NCI-H446 treated with DMSO at 0.1 percent for 48 hours (cell line): ENCODE measurements at places on chromosomes 2 and 18.

- DNase-seq: no peak
These were observed 231.3 kb upstream of the TANK start for GRCh38 chr2:160928854-160929301.

DNA sequence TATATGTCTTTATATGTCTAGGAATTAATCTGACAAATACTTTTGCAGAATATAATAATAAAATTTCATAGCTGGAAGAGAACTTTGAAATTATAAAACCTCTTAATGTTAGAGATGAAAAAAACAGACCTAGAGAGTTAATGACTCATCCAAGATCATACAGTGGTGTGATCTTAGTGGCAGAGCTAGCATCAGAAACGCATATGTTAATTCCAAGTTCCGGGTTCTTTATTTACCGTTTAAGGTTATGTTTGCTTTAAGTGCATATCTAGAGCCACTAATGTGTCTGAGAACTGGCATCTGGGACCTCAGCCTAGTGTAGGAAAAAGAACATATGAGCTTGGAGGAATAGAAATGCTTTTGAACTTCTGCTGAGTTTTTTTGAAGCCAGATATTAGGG lies 24.3 kb downstream of the CERS6 start:
- DNase-seq: no peak

DNA sequence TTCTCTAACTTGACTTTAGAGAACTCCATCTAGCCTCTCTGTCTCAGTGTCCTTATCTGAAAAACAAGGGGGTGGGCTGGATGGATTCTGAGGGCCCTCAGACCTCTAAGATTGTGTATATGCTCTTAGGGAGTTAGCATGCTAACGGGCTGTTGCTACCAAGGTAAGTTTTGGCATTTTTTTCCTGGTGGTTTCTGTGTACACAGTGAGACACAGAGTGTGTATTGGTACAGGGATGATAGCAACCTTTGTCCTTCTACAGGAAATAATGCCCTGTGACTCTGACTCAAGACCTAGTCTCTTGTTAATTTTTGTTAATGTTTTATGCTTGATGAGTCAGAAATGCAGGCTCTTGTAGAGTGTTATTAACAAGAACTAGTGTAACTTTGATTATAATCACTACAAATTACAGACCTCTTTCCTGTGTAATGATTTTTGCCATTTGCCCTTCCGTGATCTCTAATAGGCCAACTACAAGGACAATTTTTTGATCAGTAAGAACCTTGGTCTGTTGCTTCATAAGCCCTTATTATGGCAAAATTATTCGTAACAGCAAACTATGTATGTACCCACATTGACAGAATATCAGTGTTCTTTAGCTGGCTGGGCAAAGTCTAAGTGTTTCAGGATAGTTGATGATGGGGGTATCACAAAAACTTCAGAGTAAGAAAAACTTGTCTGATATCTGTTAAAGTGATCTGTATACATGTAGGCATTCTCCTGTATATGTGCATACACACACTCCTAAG lies 89.7 kb downstream of the SPTBN1 start:
- DNase-seq: no peak

GRCh38 chr2:176534798-176535466 lies 265.7 kb downstream of the MTX2 start:
- DNase-seq: peak; percentile 9

DNA sequence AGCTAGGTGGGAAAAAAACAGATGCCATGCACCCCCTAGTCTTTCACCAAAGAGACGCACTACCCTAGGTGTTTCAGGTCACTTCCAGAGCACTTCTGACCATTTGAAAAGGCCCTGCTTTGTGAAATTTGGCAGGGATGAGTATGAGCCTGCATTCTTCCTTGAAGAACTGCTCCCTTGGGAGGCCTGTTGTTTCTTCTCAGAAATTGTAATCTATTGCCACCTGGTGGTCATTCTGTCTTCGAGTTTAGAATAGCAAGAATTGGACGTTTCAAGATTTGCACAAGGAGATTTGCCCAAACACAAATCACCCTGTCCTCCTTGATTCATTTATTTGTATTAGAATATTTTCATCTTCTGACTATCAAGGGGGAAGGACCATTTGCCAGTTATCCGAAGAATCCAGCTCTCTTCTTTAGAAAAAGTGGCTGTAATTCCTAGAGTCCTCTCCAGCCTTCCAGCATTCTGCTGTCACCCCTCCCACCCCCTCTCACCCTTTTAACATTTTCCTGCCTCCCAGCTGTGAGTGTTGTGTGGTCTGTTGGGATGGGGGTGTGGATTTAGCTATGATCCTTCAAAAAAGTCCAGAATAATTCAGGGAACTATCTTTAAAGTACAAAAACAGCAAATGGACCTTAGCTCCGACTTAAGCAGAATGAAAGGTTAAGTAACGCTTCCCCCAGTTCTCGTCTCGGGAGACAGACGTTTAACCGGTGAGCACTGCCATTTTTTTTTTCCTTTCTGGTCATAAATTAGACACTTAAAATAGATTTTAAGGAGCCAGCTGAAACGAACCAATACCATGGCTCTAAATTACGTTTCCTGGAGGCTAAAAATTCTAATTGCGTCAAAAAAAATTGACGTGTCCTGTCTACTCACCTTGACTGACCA lies 3.7 kb upstream of the GAD1 start:
- peak; percentile 70 for DNase-seq

GRCh38 chr2:157468931-157469708 lies 25.2 kb upstream of the CYTIP start:
- no peak for DNase-seq

DNA sequence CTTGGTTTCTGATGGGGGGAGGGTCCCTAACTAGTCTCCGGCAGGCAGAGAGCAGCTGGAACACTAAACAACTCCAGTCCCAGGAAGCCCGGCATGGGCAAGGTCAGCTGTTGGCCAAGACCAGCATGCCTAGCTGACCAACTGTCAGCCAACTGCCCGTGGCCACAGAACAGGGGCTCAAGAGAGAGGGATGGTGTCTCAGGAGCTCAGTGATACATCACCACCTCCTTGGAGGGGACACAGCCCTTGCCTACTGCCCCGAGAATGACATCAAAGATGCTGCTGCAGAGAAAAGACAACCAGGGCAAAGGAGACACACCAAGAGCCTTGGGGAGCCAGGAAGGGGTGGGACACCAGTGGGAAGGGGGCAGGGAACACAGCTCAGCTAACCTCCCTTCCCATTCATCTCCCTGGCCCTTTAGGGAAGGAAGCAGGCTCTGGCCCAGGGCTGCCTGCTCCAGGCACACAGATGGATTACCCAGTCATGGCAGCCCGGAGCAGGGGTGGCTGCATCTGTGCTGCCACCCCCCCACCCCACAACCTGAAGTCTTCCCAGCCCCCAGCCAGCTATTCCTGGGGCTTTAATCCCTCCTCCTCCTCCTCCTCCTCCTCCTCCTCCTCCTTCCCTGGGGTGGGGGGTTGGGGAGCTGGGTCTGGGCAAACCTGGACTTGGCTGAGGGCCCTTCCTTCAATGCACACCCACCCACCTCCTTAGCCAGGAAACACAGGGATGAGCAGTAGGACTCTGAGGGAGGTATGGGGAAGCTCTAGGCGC lies 1.9 kb downstream of the BIN1 start:
- DNase-seq: no peak

DNA sequence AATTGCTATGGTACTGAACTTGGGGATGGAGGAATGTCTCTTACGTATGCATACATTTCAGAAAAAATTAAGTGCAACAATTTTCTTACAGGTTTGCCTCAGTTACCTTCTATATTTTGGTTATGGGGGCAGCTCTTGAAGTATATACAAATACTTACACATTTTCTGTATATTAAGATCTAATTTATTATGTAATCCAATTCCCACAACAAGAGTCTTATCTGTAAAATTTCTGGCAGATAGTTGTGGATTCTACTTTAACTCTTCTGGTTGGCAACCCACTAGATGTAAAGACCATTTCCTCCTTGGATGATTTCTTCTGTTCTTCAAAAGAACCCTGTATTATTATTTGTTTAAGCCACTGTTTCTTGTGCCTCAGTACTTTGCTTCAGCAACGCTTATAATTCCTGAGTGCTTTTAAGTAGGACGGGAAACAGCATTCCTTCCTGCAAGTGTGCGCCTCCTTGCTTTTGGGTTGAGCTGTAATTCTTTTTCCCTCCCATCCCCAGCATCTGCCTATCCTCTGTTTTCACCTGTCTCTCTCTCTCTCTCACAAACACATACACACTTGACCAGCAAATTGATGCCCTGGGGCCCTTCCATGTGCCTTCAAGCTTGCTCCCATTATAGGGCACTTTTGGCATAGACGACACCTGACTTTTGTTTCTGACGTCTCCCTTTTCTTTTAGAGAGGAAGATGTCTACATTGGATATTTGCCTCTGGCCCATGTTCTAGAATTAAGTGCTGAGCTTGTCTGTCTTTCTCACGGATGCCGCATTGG lies 61.4 kb downstream of the ACSL3 start:
- no peak for DNase-seq

- no peak for DNase-seq
These were observed 56.4 kb upstream of the ITGB6 start for GRCh38 chr2:160256507-160256906.

- DNase-seq: no peak
These were observed 184.0 kb upstream of the PID1 start for GRCh38 chr2:229454934-229455631.

GRCh38 chr2:161241894-161242293 lies 66.3 kb upstream of the PSMD14 start:
- no peak for DNase-seq

DNA sequence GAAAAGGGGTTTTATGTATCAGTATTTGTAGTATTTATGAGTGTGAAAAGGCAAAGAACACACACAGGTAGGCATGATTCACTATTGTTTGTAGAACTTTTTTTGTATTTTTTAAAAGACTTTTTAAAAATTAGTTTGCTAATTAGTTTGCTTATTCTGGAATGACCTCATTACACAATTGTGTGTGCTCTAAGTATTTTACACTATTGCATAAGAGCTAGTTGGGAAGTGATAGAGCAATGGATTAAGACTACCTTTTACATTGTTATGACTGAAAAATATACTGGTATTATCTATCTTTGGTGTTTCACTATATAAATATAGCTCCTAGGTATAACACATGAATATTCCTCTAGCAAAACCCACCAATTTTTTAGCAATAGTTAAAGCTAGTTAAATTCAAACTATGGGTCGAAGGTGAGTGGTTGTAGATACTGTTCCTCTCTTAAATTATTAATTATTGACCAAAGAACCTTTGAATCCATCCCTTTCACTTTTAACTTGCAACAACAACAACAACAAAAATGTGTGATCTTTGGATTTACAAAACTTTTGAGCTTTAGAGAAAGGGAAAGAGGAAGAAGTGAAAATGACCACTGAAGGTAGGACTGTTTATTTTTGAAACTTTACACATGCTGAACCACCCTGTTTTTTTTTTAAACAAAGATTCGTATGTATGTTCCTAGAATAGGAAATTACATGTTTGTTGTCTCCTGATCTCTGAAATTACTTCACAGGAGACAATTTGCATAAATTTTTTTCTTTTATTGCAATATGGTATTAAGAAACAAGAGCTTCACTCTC lies 18.7 kb downstream of the ITPRID2 start:
- DNase-seq: no peak

DNA sequence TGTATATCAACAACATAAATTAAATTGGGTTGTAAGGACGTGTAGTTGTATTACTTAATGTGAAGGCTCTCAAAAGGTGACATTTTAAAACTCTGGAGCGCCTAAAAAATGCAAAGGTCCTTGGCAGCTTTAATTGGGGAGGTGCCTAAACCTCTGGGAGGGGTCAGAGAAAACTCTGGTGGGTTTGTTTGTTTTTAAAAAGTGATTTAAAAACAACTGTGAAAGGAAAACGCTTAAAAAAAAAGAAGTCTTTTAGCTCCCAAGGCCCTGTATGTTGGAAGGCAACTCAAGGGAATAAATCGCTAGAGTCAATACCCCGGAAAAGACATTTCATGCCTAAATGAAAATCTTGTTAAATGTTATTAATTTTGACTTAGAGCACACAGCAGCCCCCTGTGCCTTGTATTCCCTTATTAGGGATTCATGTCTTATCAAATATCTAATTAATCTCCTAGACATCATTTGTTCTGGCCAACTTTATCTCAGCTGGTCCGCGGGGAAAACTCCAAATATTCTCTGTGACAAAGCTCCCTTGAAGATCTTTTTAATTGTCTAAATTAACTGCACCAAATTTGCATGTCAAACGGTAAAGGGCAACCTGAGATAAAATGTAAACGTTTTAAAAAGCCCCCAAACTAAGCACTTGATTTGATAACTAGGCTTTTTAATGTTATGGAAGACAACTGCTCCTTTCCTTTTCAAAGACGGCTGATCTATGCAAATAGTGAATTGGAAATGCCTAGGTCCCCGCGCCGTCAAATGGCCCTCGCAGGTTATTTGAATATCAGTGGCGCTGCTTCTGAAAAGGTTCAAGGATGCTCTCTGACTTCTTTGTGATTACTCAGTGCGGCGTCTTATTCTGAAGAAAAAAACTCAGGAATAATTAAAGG lies 4.2 kb downstream of the SP9 start:
- no peak for DNase-seq

- no peak for DNase-seq
These were observed 421.4 kb upstream of the UBE2E3 start for GRCh38 chr2:180559038-180559437.

- DNase-seq: no peak
These were observed 1.1 kb downstream of the PUM2 start for GRCh38 chr2:20349513-20349921.

DNA sequence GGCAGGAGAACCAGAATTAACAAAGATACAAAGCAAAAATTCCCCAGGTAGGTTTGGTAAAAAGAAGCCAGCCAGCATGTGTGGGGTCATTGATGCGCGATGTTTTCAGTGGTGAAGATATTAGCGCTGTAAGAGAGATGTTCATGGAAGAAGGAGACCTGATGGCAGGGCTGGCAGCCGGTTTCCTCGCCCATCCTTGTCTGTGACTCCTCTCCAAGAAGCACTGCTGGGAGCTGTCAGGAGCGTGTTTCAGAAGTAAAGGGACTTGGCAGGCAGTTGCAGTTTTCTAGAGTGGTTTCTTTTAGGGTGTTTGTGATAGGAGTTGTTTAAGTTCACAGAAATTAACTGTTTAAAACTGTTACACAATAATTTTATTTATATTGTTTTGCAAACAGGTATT lies 24.6 kb downstream of the TAF1B start:
- no peak for DNase-seq

DNA sequence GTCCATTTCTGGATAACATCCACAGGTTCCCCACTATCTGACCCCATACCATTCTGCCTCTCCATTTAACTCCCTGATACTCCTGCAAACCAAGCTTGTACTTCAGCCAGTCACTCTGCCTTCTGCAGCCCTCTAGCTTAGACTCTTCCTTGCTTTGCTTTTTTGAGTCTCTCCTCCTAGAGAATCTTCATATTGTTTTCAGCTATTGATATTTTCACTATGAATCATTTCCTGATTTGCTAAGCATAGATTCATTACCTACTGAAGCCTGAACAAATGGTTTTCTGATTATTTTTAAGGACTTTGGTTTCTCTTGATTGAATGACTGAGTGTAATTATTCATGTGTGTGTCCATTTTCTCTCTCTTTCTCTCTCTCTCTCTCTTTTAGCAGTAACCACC lies 2102.3 kb upstream of the CELF4 start:
- no peak for DNase-seq
